ENCODE measurements at places on chromosomes 12 and 14. TPM values are rescaled to one million over a fixed set of nuclear protein-coding genes. Genes with fewer than 3 reads are reported as not detected.

CLEC6A gene
- not detected for total RNA-seq

SAMD15 gene
- not detected for total RNA-seq

MYH6 gene
- total RNA-seq = not detected

UTP20 gene
- total RNA-seq = 15.6 TPM

DNAJC22 gene
- total RNA-seq = 3.1 TPM

AGAP2 gene
- not detected for total RNA-seq

RFX4 gene
- total RNA-seq = not detected

SERPINA10 gene
- total RNA-seq = not detected

RIPK3 gene
- total RNA-seq = not detected

ACACB gene
- total RNA-seq = 0.20 TPM

PROX2 gene
- not detected for total RNA-seq

CHST11 gene
- total RNA-seq = 0.13 TPM

ARL6IP4 gene
- total RNA-seq = 276 TPM

TMEM30B gene
- total RNA-seq = not detected

KRT72 gene
- not detected for total RNA-seq

KCNJ8 gene
- total RNA-seq = not detected

ETFBKMT gene
- total RNA-seq = 20.9 TPM

SMCO2 gene
- total RNA-seq = not detected

GLIPR1L2 gene
- not detected for total RNA-seq

PIWIL1 gene
- total RNA-seq = not detected

MANSC1 gene
- 0.92 TPM for total RNA-seq

NRIP2 gene
- total RNA-seq = not detected

PNMA1 gene
- 38.5 TPM for total RNA-seq

PTPN6 gene
- not detected for total RNA-seq

DHRS2 gene
- 1.6 TPM for total RNA-seq

PLCZ1 gene
- total RNA-seq = not detected

BDKRB2 gene
- 8.0 TPM for total RNA-seq

PRB2 gene
- total RNA-seq = not detected

FOXG1 gene
- total RNA-seq = 0.03 TPM

C3AR1 gene
- not detected for total RNA-seq
